Pancreas (tissue), 10 donors: ENCODE measurements at places on chromosomes 16 and 17. TPM values are rescaled to one million over a fixed set of nuclear protein-coding genes. Genes with fewer than 3 reads are reported as not detected.
A peak's percentile ranks its signal among the peaks of the same experiment; 100 is the strongest.

DNA sequence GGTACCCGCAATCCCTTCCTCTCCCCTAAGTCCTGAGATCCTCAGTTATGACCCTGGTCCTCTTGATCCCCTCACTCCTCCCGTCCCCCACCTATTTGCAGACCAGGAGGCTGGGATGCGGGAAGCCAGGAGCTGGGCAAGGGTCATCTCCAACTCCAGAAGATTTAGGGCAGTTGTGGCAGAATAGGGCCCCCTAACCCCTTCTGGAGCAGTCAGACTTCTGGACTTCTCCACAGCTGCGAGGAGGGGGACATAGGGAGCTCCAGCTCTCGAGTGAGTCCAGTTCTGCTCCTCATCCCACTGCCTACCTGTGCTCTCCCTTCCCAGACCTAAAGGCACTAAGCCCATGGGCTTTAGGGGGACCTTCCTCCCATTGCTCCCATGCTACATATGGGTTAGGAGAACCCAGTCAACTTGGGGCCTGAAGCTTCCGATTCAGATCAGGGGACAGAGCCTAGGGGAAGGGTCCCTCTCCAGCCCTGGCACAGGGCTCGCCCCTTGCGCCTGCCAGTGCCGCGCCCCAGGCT lies 1.3 kb downstream of the WNK4 start:
- DNase-seq = no peak

DNA sequence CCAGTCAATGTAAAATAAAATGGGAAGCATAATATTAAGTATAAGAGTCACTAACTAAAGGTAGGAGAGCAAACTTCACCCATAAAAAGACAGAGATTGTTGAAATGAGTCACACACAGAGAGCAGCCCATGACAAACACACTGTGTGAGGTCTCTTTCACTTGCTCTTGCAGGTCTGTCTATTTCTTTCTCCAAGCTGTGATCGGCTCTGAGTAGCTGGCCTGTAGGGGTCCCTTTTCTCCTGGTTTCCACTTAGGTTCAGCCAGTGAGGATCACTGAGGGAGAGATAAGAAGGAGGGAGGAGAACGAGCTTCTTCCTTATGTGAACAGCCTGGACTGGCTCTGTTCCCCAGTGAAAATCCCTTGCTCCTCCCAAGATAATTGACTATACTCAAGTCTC lies 133.7 kb upstream of the HS3ST3A1 start:
- DNase-seq = no peak

DNA sequence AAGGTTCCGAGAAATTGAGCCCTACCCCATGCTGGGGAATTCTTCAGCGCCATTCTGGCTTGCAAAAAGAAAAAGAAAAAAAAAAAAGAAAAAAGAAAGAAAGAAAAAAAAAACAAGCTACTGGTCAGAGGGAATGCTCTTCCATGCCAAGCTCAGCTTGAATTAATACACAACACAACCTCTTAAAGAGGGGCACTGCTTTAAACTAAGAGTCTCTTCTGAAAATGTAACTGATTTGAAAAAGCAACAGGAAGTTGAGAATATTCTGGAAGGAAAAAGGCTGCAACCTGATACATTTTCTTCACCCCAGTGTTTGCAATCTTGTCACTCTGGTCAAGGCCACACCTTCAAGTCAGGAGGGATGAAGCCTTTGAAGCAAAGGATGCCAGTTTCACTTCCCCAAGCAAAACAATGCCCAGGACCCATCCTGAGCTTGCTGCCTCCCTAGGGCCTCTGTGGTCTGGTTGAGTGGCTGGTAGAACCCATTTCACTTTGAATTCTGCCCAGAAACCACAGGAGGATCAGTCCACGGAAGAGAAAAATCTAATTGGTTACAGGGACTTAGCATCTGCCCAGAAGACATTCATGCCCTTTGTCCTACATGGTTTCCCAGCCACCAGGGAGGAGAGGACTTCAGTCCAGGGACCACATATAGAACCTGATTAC lies 389.7 kb downstream of the SOX9 start:
- DNase-seq = no peak

DNA sequence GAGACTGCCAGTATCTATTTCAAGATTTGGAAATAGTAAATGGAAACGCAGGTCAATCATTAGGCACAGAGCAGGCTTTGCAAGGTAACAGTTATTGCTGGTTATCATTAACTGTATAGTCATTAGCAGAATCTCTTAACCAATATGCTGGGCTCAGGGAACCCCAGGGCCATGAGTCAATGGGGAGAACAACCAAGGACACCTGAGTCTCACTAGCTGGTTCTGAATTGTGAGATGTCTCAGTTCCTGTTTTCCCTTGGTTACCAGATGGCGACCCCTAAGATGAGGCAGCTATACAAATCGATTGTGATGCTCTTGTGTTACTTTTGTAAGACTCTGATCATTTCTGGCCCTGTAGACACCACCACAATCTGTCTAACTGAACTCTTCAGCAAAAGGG lies 385.3 kb downstream of the HAPSTR1 start:
- no peak for DNase-seq

- no peak for DNase-seq
Measured at GRCh38 chr16:77502448-77502847, 67.6 kb upstream of the ADAMTS18 start.

HOXB1 gene
- not detected for polyA plus RNA-seq

DNA sequence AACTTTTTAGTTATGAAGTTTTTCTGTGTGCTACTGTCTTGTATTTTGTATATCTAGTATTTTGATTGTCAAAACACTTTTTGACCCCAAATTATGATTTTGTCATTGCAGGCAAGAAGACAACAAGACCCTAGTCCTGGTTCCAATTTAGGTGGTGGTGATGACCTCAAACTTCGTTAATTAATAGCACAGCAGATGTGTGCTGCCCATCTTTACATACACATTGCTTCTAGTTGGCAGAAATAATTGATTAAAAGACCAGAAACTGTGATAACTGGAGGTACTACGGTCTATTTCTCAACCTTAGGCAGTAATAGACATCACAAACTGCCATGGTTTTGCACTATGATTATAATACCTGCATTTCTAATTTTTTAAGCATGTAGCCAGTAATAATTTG lies 11.1 kb upstream of the PHAF1 start:
- no peak for DNase-seq

IKZF3 gene
- 0.12 TPM for polyA plus RNA-seq

DNA sequence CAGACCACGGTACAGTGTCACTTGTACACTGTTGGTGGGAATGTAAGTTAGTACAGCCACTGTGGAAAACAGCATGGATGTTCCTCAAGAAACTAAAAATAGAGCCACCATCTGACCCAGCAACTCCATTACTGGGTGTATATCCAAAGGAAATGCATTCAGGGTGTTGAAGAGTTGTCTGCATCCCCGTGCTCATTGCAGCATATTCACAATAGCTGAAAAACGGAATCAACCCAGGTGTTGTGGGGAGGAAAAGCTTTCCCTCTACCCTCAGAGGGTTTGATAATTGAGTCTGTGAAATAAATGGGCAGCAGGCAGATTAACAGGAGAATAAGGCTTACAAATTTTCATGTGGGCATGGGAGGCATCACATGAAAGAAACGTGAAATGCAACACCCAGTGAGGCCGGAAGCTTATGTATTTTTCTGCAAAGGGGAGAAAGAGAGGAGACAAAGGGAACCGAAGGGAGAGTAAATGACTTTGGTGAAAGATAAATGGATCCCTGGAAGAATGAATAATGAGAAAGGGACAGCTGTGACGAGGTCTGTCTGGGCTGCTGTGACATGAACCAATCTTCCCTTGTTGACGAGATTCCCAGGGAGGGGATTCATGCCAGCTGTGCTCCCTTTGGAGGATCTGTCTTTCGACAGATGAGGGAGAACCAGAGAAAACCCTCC lies 106.2 kb downstream of the KCNJ12 start:
- no peak for DNase-seq

GRCh38 chr16:5668553-5668952 lies 571.0 kb upstream of the EEF2KMT start:
- DNase-seq = no peak

DNA sequence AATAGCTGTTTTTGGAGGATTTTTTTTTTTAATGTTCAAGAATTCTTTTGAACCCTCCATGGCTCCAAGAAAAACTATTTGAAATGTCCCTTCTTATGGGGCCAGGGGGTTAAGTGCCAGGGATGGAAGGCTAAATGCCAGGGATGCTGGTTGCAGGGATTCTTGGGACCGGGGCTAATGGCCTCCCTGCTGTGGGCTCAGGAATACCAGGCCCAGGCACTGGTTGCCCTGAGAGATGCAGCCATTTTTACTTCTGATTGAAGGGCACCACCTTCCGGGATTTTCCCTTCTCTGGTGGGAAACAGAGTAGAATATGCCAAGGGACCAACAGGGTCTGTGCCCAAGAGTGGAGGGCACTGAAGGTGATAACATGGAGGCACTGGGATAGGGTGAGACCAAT lies 10.9 kb upstream of the KAT7 start:
- DNase-seq = no peak

TBC1D3I gene
- polyA plus RNA-seq = 0.34 TPM

KRTAP4-4 gene
- not detected for polyA plus RNA-seq

DNA sequence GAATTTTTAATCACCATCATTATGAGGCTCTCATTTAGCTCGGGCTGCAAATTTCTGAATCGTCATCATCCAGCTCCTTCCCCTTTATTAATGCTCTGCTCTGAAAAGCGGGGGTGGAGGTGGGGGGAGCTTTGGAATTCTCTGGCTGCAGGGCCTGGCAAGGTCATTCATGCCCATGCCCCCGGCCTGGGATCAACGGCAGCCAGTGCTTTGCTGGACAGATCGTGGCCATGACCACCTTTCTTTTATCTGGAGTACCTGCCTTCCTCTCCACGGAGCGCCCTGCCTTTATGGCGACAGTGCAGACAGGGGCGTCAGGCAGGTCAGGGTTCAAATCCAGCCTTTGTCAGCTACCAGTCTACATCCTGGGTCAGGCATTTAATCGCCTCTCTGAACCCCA lies 5.1 kb upstream of the CPSF4L start:
- DNase-seq = no peak

KCNAB3 gene
- polyA plus RNA-seq = 4.7 TPM

DNA sequence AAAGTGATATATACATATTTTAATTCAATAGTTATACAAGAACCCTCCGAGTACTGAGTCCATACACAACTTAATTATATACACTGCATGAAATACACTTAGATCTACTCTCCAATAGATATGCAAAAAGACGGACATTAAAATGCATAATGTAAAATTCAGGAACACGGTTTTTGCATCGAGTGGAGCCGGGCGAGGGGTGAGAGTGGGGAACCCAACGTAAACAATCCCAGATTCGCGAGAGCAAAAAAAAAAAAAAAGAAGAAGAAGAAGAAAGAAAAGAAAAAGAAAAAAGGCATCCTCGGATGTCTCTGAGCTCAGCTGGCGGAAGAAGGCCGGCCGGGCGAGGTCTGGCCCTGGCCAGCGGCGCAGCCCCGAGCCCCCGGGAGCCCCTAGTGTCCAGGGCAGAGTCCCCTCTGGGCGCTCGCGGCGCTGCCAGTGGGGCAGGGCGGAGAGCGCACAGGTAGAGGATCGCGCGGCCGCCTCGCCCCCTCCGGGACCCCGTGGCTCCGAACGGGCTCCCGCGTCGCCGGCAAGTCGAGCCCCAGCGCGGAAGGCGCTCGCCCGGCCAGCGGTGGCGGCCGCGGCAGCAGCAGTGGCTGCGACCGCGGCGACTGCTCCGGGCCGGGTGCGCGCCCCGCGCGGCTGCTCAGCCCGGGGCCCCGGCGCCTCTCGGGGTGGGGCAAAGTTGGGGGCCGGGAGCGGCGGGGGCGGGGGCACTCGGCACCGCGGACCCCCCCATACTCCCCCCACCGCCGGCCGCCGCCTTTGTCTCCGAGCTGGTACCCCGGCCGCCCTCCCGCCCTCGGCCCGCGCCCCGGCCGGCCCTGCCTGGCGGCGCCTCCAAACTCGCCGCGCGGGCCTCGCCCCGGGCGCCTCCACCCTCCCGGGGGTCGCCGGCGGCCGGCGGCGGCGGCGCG lies 9.6 kb upstream of the ZFHX3 start:
- peak; percentile 59 for DNase-seq

EPX gene
- polyA plus RNA-seq = not detected

GRCh38 chr16:83005653-83006160 lies 378.9 kb downstream of the CDH13 start:
- DNase-seq = no peak

- no peak for DNase-seq
Measured at GRCh38 chr17:17201907-17202306, 4.2 kb downstream of the PLD6 start.

GRCh38 chr17:80612997-80613731 lies 68.5 kb downstream of the RPTOR start:
- DNase-seq = no peak

DNA sequence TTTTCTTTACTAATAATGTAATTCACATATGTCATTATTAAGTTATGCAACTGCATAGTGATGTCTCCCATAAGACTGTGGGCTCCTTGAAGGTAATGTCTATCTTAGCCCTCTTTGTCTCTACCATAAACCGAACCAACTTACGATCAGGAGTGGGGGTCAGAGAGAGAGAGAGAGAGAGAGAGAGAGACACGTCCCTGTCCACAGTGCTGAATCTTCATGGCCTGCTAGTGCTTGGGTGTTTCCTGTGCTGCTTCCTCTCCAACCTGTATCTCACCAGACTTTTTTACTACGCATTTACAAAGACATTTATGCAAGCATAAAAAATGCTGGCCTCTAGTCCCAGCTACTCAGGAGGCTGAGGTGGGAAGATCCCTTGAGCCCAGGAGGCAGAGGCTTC lies 52.2 kb upstream of the HAPSTR1 start:
- DNase-seq = no peak

DNA sequence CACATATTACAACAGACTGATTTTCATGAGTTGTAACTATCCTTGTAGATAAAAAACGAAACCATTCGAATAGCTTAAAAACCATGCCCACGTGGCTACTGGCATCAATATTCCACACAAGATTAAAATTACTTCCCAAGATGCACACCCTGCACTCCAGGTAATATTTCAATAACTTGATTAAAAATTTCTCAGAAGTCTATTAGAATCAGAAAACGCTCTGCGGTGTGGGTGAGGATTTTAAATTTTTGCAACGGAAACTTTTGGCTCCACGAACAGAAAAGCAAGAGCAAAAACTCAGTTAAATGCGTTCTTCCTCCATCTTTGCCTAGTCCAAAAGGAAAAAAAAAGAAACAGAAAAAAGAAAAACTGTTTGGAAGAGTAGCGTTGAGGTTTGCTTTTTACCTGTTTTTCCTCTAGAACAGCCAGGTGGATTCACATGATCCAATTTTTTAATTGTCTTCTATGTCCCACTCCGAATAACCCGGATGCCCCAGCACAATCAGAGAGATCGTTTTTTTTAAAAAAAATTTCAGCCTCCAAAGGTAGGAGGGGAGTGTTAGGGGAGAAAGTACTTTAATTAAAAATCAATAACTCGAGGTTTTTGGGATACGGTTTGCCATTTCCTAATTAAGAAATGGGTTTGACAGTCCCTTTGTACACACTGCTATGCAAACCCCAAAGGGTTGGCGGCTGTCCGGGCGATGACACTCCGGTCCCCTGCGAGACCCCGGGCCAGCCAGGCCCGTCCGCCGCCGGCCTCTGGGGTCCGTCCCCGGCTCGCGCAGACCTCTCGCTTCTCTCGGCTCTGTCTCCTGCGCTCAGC lies 708 bp upstream of the NFAT5 start:
- DNase-seq = no peak

GRCh38 chr16:2591476-2592240 lies 53.8 kb downstream of the PDPK1 start:
- DNase-seq = no peak
